ENCODE measurements at places on chromosomes 13 and 19.

DNA sequence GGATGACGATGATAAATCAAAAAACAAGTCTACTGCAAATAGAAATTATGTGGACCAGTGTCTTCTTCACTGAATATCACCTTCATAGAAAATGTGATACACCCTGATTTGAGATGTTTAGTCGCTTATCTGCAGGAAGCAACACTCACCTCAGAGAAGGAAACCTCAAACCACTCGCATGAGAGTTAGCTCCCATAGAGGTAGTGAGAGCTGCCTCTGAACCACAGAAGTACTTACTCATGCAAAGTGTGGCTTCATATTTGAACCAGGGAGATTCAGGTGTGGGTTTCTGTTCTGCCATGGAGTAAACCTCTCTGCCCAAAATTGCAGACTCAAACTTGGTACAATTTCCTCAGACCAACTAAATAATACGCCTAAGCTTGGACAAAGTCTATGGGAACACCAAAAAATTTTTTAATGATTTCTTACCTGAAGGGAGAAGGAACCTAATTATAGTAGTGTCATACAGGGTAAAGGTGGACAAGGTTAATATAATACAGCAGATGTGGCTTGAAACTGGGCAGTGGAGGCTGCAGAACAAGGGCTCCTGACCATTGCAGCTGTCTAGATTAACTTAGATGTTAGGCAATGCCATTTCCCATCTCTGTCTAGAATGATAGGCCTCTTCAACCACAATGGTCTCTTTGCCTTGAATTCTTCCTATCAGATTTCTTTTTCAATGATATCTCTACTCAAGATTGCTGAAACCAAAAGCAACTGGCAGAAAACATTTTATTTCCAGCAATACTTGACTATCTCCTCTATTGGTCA lies 29.6 kb upstream of the RCBTB2 start:
- DNase-seq = no peak

DNA sequence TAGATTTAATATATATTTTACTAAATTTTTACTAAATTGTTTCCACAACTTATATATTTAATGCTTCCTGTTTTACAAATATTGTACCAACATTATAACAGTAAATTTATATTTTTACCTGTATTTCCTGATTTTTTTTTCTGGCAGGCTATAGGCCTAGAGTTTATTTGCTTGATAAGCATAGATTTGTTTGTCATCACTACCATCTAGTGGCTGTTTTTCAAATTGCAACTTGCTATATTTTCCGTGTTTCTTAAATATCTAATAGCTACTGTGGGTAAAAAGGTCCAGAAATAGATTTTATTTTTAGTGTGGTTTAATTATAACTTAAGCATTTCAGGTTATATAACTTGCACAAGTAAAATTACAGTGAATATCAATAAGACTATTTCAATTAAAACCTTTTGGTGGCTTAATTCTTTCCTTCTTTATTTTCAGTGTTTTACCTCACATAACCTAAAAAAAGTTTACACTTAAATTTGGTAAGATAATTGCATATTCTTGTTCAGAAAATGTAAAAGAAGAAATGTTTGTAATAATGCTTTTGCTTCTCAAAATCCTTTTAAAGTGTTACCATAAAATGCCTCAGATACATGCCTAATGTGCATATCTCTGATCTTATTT lies 60.6 kb downstream of the NDFIP2 start:
- DNase-seq = no peak

- no peak for DNase-seq
These were observed 50.1 kb downstream of the PCCA start for GRCh38 chr13:100138859-100139491.

DNA sequence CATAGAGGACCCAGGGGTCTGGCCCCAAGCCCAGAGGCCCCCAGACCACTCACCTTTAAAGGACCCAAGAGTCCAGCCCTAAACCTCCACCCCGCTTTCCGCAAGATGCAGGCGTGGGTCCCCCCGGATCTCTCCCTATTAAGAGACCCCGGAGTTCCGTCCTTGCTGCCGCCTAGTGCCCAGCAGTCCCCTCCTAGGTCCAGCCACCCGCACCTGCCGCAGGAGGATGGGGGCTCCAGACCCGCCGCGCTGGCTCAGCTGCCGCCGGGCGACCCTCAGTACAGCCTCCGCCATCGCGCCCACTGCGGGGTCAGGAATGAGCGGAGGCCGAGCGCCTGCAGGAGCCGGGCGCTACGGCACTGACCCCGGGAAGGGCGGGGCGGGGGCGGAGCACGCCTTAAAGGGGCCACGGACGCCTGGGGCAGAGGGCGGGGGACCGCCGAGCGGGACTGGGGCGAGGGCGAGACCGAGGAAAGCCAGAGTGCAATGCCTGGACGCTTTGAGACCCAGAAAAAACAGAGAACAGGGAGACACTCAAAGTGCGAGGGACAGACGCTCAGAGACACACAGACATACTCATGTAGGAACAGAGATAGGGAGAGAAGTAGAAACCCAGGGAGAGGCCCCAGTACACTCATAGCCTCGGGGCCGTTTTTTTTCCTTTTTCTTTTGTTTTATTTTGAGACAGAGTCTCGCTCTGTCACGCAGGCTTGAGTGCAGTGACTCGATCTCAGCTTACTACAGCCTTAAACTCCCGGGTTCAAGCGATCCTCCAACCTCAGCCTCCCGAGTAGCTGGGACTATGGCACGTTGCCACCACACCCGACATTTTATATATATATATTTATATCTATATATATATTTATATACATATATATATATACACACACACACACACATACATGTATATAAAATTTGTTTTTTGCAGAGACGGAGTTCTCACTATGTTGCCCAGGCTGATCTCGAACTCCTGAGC lies at the start of gene ETHE1:
Gene ETHE1, minus strand, starts transcription at position 318 of the 976 bp plus-strand sequence. Its CDS starts 24 bp downstream, at position 294.
- DNase-seq = peak; percentile 60

DNA sequence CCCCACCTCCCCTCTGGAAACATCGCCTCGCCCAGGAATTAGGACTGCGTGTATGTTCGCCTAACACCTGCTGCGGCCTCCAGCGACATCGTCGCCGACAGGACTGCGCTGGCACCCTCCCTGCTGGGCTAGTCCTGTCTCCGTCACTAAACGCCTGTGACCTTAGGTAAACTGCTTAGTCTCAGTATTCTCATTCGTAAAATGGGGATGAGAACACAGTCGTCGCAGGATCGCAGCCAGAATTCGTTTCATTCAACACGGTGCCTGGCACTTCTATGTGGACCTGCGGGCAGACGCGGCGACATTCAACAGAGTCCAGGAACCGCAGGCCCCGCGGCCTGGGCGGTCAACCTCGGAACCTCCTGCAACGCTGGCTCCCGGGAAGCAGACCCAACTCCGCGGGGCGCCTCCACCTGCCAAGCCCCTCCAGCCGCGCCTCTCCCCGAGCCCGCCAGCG lies 485 bp downstream of the CRYL1 start:
- DNase-seq = no peak

- DNase-seq = no peak
These were observed 15.4 kb upstream of the SIGLEC6 start for GRCh38 chr19:51546650-51547396.

DNA sequence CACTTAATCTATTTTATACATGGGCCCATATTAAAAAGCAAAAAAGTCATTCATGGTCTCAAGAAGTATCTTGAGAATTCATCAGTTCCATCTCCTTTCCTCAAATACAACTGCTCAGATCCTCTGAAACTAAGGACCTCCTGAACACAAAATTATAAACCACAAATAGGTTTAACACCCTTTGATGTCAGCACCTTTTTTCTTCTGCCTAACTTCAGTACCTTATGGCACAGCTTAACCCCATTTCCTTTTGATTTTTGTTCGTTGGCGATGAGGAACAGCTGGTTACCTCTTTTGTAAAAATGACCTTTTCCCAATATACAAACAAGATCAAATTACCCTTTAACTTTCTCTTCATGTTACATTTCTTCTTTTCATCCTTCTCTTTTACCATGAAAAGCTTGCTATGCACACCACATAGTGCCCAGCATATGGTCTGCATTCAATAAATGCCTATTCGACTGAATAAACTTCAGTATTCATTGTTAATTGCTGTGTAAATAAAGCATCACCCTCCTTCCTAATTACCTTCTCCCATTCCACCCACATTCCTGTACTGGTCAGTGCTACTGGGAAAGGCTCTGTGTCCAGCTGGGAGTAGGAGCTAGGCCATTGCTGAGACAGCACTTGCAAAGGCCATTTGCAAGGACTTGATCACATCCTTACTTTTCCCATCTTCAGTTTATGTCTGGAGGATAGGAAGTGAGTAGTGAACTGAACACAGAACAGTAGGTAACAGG lies 317.9 kb downstream of the SHISA2 start:
- no peak for DNase-seq

GRCh38 chr13:28716511-28716910 lies 2.3 kb downstream of the SLC46A3 start:
- DNase-seq = no peak

DNA sequence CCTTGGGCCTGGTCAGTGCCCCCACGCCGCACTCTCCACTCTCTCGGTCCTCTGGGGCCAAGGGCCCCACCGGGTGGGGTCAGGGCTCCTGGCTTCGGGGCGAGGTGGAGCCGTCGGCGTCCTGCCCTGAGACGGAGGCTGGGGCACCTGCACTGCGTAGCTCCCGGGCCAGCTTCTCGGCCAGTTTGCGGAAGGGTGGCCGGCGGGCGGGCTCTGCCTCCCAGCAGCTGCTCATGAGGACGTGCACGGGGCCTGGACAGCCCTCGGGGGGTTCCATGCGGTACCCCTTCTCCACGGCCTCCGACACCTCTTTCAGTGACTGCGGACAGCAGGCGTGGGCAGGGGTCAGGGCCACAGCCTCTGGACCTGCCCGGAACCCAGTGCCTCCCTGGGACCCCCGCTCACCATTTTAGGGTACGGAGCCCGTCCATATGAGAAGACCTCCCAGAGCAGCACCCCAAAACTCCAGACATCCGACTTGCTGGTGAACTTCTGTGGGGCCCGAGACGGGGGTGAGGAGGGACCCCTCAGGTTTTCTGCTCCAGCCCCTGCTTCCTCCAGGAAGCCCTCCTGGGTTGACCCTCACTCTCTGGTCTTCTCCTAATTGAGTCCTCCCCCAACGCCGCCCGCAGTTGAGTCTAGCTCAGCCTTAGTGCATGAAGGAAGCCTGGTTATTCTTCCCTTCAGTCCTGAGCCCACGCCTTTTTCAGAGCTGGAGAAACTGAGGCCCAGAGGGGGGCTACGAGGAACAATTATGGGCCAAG lies 6.3 kb upstream of the RAX2 start:
- DNase-seq = no peak

- no peak for DNase-seq
These were observed 51.1 kb downstream of the GPR12 start for GRCh38 chr13:26709461-26709860.

DNA sequence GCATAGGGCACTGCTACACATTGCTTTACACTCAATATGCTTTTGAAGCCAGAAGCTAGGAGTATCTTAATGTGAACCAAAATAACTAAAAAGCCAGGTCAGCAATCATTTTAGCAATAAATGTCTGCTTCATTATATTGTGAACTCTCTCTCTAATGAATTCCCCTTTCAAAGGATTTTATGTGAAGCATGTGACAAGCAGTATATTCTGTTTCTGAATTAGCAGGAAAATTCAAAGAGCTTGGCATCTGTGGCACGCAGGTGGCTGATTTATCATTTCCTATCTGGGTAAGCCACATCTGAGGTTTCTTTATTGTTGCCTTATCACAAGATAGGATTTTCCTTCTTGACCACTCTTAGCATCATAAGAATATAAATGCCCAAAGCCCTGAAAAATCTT lies 56.8 kb upstream of the KLF12 start:
- no peak for DNase-seq

- no peak for DNase-seq
These were observed 24.9 kb upstream of the ALOX5AP start for GRCh38 chr13:30710442-30710841.

- no peak for DNase-seq
These were observed 605 bp downstream of the CAPNS1 start for GRCh38 chr19:36140304-36141038.

DNA sequence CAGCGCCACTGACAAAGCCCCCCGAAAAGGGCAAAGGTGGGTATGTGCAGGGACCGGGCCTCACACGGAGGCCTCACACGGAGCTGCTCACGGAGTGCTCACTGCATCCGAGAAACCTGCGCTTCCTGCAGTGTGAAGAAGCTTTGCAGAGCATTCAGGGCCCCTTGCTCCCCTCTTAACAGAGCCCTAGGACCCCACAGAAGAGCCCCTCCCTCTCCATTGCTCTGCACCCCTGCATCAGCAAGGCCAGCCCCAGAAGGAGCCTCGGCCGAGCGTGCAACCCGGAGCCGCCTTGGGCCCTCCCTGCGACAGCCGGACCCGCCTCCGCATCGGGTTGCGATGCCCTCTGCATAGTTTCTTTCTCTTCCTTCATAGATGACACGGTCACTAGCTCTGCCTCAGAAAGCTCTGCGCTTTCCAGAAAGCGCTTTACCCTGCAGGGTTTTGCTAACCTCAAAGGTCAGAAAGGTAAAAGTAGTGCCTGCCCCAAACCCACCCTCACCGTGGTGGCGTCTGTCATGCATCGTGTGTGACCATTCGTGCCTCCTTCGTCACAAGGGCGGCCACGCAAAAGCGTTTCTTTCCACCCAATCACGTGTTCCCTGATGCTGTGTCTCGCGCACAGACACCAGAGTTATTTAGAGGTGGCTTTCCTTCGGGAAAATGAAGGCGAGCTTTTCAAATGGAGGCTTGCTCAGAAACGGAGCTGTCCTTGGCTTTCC lies 15.7 kb upstream of the F7 start:
- DNase-seq = no peak

- DNase-seq = no peak
These were observed 366.4 kb downstream of the KLF12 start for GRCh38 chr13:73767747-73768315.

DNA sequence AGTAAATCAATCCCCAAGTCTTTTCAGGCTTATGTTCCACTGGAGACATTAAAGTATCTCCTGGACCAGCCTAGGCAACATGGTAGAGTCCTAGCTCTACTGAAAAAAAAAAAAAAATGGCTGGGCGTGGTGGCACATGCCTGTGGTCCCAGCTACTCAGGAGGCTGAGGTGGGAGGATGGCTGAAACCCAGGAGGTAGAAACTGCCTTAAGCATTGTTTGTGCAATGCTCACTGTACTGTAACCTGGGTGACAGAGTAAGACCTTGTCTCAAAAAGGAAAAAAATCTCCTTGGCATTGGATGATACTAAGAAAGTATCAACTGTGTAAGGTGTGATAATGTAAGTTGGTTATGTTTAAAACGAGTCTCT lies 8.8 kb downstream of the KLK8 start:
- DNase-seq = no peak

- no peak for DNase-seq
These were observed 11.4 kb downstream of the ARHGEF7 start for GRCh38 chr13:111126509-111126908.

DNA sequence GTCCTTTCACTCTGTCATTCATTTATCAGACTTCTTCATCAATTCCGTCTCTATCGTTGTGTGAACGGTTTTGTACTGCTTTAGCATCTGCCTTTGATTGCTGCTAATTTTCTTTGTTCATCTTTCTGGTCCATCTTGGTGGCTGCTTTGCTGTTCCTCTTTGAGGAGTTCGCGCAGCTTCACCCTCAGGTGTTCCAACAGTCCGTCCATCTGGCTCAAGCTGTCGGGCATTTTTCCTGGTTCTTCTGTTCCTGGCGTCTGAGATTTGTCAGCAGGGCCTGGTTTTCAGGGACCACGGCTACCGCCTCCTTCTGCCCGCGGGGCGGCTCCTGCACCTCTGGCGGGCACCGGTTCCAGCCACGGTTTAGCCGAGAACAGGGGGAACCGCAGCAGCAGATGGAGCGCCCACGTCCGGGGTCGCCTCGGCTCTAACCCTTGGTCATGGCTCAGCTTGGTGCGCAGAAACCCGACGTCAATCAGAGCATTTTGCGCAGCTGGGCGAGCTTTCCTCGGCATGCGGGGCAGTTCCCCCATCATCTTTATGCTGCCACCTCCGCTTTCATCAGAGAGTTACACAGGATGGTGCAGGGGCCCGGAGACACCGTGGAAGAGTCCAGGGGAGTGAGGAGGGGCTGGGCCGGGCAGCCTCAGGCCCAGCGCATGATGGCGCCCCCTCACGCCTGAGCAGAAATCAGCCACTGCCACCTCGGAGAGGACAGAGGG lies 89.5 kb downstream of the ZNF100 start:
- DNase-seq = peak; percentile 5
